ENCODE measurements at places on chromosomes 4 and X. TPM values are rescaled to one million over a fixed set of nuclear protein-coding genes. Genes with fewer than 3 reads are reported as not detected.

The ENPEP gene
- 8.7 TPM for total RNA-seq

The LRAT gene
- total RNA-seq: 4.7 TPM

DNA sequence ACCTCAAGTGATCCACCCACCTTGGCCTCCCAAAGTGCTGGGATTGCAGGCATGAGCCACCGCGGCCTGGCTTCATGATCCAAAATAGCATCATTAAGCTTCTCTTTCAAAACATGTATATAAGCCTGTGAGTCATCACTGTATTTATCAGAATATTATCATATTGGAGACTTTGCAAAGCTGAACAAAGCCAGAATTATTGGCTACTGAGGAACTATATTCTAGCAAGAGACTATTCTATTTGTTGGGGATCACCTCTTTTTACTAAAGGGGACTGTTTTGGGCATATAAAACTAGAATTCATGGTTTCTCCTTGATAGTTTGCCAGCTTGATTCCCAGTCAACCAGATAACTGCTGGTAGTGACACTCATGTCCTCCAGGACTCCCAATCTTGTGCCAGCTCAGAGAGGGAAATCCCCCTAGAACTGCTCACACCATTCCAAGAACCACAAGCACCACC, 40.1 kb downstream of the TET2 start:
- no peak for DNase-seq

- DNase-seq: no peak
These were observed 6.6 kb downstream of the MSL3 start for GRCh38 chrX:11764602-11765067.

DNA sequence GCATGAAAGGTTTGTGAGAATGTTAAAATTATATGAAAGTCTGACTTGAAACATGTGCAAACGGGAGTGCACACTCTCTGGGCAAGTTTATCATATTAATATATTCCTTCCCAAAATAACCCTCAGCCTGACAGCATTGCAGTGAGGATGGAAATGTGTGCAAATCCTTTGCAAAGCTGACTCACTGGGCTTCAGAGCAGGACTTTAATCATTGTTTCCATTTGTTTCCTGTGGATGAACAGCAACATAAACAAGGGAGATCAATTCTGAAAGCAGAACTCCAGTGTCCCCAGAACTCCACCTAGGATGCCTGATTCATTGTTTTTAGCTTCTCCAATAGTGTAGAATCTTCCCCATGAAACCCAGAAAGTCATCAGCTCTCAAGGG, 32.9 kb downstream of the SLC2A9 start:
- DNase-seq: no peak

GRCh38 chr4:11732155-11732554, 303.5 kb upstream of the HS3ST1 start:
- no peak for DNase-seq

- no peak for DNase-seq
These were observed 1743.9 kb downstream of the RPA4 start for GRCh38 chrX:98627645-98628044.

GRCh38 chrX:46676399-46677356, 82.2 kb downstream of the SLC9A7 start:
- no peak for DNase-seq

- no peak for DNase-seq
These were observed 70.4 kb downstream of the OR13H1 start for GRCh38 chrX:131614241-131614640.
